ENCODE measurements at places on chromosomes 5 and 9.

DNA sequence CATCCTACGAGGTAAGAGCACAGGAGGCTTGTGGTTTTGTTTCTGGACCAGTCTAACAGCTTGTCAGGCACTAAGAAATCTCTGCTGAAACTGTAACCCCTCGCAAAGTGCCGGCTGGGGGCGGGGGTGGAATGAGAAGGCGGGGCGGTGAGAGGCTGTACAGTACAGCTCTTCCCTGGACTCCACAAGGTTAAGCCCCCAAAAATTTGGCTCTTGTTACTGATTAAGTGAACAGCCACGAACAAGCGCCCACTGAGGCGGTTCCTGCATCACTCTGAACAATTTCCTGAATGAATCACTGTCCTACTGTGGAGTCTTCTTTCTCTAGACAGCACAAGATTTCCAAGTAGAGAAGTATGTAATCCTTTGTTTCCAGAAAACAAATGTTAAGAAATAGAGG is 6.8 kb downstream of the FBP2 start:
- no peak for DNase-seq

DNA sequence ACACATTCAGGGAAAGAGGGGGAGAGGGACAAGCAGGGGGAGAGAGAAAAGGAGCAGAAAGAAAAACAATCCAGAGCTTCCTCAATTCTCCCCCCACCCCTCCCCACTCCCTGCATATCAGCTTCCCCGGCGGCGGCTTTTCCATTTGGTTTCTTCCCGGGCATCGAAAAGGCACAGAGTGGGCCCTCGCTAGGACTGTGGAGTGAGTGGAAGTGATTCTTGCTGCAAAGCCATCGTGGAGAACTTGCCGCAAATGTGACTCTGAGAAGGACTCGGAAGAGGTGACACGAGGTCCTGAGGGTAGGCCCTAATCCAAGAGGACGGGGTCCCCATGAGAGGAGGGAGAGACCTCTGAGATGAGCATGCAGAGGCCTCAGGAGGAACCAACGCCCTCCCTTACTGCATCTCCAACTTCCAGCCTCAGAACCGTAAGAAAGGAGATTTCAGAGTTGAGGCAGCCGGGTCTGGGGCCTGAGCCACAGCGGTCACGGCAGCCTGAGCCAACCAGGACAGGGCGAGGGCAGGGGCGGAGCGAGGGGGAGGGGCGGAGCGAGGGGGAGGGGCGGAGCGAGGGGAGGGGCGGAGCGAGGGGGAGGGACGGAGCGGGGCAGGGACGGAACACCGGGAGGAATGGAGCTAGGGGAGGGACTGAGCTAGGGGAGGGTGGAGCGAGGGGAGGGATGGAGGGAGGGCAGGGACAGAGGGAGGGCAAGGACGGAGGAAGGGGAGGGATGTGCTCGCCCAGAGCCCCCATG is 21.2 kb upstream of the SARDH start:
- no peak for DNase-seq

DNA sequence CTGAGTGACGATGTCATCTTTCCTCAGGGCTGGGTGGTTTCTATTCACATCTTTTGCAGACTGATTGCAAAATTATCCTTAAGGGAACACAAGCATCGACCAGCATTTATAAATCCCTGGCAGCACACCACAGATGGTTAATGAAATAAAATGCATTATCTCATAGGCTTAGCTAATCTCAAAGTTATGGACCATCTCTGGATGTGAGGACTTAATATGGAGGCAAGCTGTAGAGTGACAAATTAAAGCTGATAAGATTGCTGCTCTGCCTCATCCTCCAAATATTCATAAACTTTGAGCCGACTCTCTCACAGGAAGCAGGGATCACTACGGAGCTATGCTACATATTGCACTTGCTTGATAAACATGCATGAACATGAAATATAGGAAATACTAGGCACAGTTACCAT is 663.2 kb upstream of the RGMB start:
- DNase-seq = no peak

GRCh38 chr5:169350016-169350415 is 49.1 kb upstream of the SLIT3 start:
- DNase-seq = no peak

DNA sequence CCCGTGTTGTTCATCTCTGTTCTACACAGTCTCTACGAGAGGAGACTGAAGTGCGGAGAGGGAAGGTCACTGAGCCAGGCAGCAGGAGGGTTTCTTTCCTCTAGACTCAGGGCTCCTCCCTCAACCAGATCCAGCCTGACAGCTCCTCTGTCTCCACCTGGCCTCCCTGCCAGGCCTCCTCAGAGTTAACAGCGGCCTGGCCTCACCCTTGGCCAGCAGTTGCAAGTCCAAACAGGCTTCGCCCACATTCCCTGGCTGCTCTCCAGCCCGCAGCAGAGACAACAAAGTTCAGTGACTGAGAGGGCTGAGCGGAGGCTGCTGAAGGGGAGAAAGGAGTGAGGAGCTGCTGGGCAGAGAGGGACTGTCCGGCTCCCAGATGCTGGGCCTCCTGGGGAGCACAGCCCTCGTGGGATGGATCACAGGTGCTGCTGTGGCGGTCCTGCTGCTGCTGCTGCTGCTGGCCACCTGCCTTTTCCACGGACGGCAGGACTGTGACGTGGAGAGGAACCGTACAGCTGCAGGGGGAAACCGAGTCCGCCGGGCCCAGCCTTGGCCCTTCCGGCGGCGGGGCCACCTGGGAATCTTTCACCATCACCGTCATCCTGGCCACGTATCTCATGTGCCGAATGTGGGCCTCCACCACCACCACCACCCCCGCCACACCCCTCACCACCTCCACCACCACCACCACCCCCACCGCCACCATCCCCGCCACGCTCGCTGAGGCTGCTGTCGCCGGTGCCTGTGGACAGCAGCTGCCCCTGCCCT is at the start of gene HRCT1:
TSS of gene HRCT1 (plus strand) at position 291 of the 768 bp plus-strand sequence. CDS start at position 377, 86 bp downstream.
- DNase-seq = no peak

DNA sequence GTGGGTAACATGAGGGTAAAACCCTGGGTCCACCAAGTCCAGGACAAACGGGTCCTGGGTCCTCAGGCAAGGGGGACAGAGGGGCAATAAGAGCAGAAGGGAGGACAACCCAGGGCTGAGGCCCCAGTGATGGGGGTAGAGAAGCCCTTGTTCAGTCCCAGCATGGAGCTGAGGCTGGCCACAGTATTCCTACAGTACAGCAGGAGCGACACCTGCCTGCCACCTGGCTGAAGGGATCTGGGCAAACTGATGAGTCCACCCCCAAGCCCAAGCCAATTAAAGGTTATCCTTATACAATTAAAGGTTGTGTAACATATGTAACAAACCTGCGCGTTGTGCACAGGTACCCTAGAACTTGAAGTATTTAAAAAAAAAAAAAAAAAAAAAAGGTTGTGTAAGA is 97.7 kb upstream of the LRRTM2 start:
- no peak for DNase-seq

DNA sequence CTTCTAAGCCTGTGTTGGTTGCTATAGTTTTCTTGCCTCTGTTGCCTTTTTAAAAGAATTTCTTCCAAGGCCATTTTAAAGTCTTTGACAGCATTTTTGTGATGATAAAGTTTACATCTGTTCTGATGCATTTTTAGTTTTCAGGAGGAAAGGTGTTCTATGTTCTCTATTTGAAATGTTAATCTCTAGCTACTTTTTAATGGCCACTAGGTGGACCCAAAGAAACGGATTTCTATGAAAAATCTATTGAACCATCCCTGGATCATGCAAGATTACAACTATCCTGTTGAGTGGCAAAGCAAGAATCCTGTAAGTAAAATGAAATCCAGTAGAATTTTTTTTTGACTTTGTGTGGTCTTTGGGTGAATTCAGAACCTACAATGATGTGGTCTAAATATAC is 60.2 kb downstream of the MELK start:
- DNase-seq = no peak

GRCh38 chr9:110659891-110660541 is 8.6 kb upstream of the MUSK start:
- no peak for DNase-seq

GRCh38 chr9:37650299-37650872 is 368 bp upstream of the FRMPD1 start:
- no peak for DNase-seq

DNA sequence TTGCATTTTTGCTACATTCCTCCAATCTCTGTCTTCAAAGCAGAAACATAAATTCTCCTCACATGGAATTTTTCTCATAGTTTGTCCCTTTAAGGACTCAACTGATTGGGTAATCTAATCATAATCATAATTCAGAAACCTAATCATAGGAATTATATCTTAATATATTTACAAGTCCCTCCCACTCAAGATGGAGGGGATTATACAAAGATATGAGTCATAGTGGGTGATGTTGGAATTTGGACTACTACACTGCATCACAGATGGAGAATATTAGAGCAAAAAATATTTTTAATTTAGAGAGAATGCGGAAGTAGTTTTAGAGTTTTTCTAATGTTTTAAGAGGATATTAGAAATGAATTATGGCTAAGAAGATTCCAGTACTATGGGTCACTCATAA is 1034.0 kb downstream of the DTWD2 start:
- DNase-seq = no peak

- no peak for DNase-seq
Measured at GRCh38 chr9:87533271-87533670, 35.6 kb downstream of the DAPK1 start.

DNA sequence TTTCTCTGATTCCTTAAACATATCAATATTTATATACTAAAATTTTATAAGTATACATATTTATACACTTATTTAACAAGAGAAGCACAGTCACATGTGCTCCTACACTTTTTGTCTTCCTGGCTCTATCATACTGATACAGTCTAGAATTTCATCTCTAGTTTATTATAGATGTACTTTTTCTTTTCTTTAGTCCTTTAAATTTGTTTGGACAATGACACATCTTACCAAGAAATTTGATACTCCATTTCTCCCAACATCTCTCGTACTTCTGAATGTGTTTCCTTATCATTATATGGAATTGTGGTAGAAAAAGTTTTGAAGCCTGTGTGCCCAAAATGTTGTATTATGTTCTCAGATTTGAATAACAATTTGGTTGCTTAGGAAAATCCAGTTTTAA is 104.6 kb downstream of the DMRT2 start:
- DNase-seq = no peak

DNA sequence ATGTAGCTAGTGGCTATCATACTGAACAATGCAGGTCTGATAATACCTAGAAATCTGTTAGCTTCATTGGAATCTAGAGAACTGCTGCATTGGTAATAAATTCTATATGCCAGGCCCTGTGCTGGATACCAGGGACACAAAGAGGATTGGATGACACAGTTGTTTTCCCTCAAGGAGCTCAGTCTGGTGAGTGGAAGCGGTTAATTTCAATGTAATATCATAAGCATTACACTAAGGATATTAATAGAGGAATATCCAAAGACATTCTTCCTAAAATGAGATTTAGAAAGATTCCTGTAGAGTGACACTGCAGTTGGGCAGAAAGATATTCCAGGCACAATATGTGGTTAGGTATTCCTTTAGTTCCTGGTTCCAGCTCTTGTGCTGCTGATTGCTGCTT is 5.9 kb downstream of the CMYA5 start:
- DNase-seq = no peak

DNA sequence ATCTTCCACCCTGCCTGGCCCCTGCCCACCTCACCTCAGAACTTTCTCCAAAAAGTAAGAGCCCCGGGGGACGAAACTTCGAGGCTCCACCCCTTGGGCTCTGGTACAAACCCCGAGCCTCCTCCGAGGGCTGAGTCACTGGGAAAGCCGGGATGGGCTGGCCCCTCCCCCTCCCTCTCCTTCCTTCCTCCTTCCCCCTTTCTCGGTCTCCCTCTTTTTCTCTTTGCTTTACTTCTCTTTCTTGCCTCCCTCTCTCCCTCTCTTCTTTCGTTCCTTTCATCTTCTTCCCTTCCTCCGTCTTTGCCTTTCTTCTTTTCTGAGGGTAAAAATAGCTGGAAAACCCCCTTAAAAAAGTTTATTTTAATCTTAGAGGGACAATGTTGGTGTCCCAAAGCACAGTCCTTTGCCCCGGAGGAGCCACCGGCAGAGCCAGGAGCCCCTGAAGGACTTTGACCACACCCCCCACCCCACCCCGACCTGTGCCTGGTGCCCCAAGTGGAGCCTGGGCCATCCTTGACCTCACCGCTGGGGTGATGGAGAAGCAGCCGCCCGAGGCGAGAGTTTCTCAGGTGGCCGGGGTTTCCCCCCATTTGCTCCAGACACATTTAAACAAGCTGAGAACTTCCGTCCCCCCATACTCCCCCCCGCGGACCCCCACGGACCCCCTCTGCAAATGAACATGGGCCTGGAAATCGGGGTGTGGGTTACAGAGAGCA is 5.7 kb upstream of the NOTCH1 start:
- no peak for DNase-seq

DNA sequence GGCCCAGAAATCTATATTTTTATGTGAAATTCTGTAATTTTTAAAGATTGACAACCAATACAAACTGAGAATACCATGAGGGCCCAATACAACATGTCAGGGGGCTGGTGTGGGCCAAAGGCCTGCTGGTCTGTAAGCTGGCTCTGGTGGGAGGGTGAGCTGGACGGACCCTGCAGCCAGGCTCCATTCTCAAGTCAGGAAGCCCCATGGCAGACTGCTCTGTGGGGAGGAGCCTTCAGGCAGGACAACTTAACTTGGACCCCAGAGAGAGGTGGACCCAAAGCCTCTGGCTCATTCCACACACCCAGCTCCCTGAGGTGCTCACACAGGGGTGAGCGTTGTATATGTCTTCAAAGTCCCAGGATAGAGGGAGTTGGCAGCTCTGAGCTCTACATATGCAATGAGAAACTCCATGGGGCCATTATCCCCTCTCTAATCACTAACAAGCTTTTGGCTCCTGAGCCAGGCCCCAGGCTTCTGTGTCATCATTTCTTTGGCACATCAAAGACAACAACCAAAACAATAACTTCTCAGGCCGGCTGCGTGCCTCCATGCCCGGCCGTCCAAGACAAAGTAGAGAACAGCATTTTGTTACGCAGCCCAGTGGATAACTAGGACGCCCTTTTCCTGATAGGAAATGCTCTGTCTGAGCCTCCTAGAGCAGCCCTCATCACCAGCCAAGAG is 6.4 kb downstream of the SEPTIN8 start:
- DNase-seq = no peak

DNA sequence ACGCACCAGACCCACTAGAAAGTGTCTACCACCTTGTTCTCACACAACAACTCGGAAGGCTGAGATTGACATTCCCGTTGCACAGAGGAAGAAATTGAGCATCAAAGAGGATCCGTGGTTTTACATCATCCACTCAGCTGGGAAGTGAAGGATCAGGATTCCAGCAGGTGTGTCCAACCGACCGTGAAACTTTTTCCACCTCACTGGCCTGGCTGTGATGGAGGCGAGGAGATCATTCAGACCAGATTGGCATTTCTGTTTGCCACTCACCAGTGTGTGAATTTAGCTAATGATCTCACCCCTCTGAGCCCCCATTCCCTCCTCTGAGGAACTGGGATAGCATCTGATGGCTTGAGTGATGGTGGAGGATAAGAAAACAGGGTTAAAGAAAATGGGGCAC is 46.7 kb upstream of the CPLX2 start:
- no peak for DNase-seq

GRCh38 chr5:14306329-14306815 is 163.2 kb downstream of the TRIO start:
- no peak for DNase-seq

DNA sequence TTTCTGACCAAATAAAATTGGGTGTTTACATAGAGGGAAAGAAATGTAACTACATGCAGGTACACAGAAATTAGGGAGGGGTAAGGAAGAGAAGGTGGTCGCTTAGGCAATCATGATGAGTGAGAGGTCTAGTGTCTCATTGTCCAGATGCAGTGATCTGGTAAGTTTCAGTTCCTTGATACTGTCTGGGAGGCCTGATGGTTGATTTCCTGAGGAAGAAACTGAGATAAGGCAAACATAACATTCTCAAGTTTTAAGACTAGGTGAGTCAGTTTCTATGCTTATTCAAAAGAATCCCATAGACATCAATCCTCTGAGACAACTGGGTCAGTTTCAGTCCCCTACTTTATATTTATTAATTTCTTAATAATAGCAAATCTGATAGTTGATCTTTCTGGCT is 843.3 kb upstream of the CDH10 start:
- no peak for DNase-seq
